ENCODE measurements at places on chromosomes 3 and 15. TPM values are rescaled to one million over a fixed set of nuclear protein-coding genes. Genes with fewer than 3 reads are reported as not detected.

Gene GHRL
- not detected for total RNA-seq

Gene TUSC7
- total RNA-seq = not detected

Gene NBEAL2
- total RNA-seq = 6.4 TPM

Gene RPL32
- total RNA-seq = 965 TPM

Gene SCAANT1
- total RNA-seq = not detected

Gene CYP11A1
- 0.84 TPM for total RNA-seq

Gene CTXN2
- not detected for total RNA-seq

Gene DUOXA2
- not detected for total RNA-seq

Gene SLC9C1
- not detected for total RNA-seq

Gene FETUB
- total RNA-seq = not detected

Gene MESP2
- total RNA-seq = 1.3 TPM

Gene MME
- 154 TPM for total RNA-seq

Gene SPSB4
- total RNA-seq = not detected

Gene FSIP1
- total RNA-seq = 0.17 TPM

Gene FBXW12
- not detected for total RNA-seq

Gene ZBTB47
- total RNA-seq = 12.8 TPM

Gene CP
- 0.17 TPM for total RNA-seq

Gene OSTN
- not detected for total RNA-seq

Gene ARL14
- not detected for total RNA-seq

Gene TRIM42
- not detected for total RNA-seq

Gene SPESP1
- total RNA-seq = 3.7 TPM

Gene AADACL2
- not detected for total RNA-seq

All from bronchus fibroblast of lung (primary cell).